ENCODE measurements at places on chromosomes 12 and 14.

- no peak for DNase-seq
These were observed 584.5 kb upstream of the TBX3 start for GRCh38 chr12:115268451-115268850.

- no peak for DNase-seq
These were observed 45.8 kb upstream of the NCOR2 start for GRCh38 chr12:124613151-124613585.

DNA sequence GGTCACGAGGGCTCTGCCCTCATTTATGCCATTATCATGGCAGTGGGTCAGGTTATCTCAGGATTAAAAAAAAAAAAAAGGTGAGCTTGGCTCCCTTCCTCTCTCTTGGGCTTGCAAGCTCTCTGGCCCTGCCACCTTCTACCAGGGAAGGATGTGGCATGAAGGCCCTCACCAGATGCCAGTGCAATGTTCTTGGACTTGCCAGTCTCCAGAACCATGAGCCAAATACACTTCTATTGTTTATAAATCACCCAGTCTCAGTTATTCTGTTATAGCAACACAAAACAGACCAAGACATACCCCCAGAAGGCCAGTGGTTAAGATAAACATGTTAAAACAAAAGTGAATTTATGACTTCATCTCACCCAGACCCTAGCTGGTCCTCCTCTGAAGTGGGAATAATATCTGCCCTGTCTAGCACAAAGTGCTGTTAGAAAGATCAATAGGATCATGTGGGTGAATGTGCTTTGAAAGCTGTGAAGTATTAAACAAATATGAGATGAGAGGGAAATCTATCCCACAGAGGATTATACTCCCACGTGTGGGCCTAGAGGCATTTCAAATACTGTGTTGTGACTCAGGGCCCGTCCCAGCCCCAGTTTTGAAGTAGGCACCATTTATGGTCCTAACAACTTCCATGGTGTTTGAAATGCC is 88.6 kb downstream of the NINJ2 start:
- no peak for DNase-seq

DNA sequence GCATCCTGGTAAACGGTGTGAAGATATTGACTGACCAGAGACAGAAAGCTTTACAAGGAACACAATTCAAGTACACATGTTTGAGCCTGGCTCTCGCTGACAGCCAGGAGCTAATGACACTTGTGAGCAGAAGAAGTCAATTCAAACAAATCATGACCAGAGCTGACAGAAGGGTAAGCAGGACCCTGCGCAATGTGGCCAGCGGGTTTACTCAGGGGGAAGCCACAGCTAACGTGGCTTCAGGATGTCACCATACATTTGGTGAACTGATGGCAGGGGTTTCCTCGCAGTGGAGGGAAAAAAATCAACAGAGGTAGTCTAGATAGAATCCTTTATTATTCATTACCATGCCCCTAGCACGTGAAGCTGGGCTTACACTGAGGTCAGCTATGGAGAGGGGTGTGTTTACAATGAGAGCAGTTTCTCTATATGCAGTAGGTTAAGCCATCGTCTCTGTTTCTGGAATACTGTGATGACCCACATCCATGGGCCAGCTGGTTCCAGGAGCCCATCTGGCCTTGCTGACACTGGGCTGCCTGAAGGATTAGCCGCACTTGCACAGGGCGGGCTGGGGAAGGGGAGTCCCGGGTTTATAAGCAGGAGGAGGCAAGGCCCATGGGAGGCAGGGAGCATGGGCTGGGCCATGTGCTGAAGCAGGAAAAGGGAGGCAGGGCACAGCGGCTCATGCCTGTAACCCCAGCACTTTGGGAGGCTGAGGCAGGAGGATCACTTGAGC is 198.2 kb upstream of the PRMT8 start:
- no peak for DNase-seq

DNA sequence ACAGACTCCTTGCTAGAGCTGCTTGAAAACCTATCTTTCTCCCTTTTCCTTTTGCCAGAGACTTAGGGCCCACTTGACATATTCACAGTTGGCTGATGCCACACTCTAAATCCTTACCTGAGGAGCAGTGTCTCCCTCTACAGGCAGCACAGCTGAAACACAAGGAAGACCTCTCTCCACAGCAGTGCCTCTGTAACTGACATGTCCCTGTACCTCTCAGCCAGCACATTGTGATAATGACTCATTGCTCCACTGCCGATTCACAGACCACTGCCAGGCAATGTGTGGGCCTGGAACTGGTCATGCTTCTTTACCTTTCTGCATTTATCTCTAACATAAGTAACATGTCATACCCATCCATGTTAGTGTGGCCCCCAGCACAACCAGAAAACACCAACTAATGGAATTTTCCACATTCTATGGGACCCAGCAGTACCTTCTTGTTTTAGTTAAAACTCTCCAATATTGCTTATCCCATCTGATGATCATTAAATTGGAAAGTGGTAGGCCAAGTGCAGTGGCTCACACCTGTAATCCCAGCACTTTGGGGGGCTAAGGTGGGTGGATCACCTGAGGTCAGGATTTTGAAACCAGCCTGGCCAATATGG is 56.5 kb downstream of the GTF2A1 start:
- DNase-seq: peak; percentile 14

DNA sequence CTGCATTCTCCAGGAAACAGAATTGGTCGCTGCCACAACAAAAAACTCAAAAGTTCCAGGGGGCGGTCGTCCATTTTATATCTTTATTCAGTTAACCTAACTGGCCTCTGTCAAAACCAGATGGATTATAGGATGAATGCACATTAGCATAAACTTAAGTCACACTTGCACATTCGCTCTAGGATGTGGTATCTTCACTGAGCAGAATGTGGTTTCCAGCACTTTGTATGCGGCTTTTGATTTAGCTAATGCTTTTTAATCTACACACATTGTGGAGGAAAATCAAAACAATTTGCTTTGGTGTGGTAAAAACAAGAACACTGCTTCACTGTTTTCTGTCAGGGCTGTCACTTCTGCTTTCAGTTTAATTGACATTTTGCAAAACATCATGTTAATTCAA is 4.5 kb downstream of the TAS2R50 start:
- no peak for DNase-seq

DNA sequence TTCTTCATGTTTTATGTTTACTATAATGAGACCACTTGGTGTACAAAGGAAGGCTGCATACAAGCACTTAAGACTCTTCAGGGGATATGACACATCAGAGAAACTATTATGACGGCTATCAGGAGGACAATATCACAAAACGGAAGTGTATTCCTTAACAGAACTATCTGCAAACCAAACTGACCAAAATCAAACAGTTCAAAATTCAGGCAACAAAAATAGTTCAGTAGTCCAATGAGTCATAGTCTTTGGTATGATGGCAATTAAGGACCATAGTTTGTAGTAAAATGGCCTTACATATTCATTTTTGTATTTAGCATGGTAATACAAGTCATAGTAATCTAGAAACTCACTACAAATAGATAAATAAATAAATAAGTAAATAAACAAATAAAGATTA is 1638.7 kb upstream of the SEL1L start:
- DNase-seq: no peak

- DNase-seq: peak; percentile 55
These were observed 3.6 kb downstream of the SMIM41 start for GRCh38 chr12:52082988-52083637.

DNA sequence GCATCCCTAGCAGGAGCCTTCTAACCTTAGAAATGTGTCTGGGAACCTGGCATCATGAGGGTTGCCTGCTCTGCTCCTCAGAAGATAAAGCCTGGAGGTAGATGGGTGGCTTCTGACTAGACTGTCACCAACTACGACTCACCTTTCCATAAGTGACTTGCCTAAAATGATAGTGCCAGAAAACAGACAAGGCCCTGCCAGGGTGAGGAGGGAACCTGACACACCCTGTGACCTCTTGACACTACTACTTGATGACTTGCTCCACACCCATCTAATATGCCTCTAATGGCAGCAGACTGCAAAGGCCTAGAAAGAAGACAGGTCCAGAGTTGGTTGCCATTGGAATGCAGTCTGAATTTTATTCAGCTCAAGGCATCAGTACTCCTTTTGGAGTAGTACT is 9.4 kb downstream of the RNF41 start:
- no peak for DNase-seq

- no peak for DNase-seq
These were observed 49.4 kb downstream of the DGLUCY start for GRCh38 chr14:91163316-91163715.

DNA sequence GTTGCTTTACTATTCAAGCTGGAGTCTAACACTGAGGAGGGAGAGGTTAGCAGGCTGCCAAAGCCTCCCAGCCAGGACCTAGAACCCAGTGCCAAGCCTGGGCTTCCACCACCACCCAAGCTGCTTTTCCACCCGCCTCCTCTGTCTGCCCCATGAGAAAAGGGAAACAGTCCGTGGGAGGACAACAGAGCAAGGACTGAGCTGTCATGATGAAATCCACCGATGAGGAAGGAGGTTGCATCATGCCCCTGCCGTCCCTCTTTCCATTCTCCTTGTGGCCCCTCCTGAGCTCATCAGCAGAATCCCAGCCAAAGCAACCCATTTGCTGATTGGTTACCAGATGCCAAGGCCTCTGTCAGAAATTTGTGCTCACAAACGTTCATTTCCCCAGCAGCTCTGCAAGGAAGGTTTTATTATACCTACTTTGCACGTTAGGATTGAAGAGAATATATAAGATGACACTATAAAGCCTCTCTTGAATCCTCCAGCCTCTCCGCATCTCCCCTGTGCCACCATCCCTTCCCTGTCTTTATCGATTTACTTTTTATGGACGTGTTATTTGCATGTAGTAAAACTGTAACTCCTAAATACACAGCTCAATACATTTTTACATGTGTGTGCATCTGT is 6.3 kb upstream of the SERPINA1 start:
- no peak for DNase-seq

GRCh38 chr14:104373055-104373854 is 206.3 kb upstream of the C14orf180 start:
- no peak for DNase-seq

DNA sequence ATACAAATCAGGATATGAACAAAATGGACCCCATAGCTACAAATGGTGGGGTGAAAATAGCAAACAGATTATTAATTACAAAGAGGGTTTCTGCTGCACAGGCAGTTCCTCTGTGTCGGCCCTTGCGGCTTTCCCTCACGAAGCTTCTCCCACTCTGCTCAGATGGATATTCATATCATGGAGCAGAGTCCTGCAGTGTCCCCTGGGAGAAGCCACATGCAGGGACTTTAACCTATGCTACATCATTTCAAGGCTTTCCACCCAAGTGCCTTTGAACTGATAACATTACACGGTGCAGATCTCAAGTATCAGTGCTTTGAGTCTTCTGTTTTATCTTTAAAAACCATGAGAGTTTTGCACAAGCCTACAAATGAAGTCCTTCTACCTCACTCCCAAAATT is 229.1 kb downstream of the PPM1H start:
- DNase-seq: no peak

GRCh38 chr12:26124446-26125399 is at the start of gene BHLHE41:
BHLHE41 (minus strand) TSS chr12:26125037; CDS start chr12:26124779, 258 bp downstream.
- no peak for DNase-seq

GRCh38 chr14:24123424-24124417 is 6.7 kb upstream of the FITM1 start:
- no peak for DNase-seq

GRCh38 chr12:97801471-97802059 is 339.0 kb downstream of the RMST start:
- no peak for DNase-seq

DNA sequence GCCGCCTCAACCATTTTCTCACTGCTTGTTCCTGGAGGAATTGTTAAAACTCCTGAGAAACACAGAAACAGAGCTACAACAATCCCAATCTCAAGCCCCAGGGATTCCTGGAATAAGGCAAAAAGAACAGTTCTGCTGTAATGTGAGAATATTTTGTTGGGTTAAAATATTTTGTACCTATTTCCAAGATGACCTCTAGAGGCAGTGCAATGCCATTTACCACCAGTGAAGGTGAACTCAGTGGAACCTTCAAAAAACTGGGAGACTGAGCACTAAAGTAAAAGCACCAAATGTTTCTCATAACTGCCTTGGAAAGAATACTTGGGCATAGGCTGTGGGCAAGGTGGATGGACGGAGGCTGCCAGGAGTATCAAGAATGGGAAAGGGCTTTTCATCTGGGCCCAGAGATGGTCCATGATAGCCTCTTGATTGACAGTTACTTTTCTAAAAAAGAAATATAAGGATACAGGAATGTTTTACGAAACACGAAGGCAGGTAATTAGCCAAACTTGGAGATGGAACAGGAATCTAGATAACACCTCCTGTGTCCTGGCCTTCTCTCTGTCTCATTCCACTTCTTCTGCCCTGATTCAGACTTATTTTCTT is 334.0 kb upstream of the FLRT2 start:
- DNase-seq: no peak

GRCh38 chr12:62772416-62772955 is 162.5 kb downstream of the PPM1H start:
- no peak for DNase-seq

DNA sequence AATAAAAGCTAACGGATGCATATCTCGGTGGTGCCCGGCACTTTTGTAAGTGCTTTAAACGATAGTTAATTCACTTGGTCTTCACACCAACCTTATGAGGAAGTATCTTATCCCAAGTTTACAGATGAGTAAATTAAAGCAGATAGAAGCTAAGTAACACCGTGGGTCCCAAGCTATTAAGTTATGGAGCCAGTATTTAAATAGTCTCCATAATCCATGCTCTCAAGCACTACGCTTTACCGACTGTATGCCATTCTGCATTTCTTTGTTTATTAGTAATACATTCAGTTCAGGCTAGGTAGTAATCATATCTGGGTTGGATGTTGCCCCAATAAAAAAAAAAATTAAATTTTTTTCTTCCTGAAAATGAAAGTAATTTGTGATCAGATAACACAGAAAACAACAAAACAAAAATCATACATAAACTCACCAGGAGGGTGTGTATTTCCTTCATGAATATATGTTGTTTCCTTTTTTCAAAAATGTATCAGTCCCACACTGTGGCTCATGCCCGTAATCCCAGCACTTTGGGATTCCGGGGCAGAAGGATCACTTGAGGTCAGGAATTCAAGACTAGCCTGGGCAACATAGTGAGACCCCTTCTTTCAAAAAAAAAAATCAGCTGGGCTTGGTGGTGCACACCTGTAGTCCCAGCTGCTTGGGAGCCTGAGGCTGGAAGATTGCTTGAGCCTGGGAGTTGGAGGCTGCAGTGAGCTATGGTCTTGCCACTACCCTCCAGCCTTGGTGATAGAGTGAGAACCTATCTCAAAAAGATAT is 1.4 kb upstream of the M6PR start:
- DNase-seq: no peak

- no peak for DNase-seq
These were observed 142.7 kb downstream of the TTLL5 start for GRCh38 chr14:75803765-75804164.

- DNase-seq: no peak
These were observed 64.4 kb downstream of the TMX1 start for GRCh38 chr14:51304438-51304837.

GRCh38 chr14:80606347-80606772 is 335.2 kb downstream of the CEP128 start:
- DNase-seq: no peak
